CD8-positive, alpha-beta T cell (primary cell): ENCODE measurements at places on chromosomes 13 and 19. TPM values are rescaled to one million over a fixed set of nuclear protein-coding genes. Genes with fewer than 3 reads are reported as not detected.
A peak's percentile ranks its signal among the peaks of the same experiment; 100 is the strongest.

DNA sequence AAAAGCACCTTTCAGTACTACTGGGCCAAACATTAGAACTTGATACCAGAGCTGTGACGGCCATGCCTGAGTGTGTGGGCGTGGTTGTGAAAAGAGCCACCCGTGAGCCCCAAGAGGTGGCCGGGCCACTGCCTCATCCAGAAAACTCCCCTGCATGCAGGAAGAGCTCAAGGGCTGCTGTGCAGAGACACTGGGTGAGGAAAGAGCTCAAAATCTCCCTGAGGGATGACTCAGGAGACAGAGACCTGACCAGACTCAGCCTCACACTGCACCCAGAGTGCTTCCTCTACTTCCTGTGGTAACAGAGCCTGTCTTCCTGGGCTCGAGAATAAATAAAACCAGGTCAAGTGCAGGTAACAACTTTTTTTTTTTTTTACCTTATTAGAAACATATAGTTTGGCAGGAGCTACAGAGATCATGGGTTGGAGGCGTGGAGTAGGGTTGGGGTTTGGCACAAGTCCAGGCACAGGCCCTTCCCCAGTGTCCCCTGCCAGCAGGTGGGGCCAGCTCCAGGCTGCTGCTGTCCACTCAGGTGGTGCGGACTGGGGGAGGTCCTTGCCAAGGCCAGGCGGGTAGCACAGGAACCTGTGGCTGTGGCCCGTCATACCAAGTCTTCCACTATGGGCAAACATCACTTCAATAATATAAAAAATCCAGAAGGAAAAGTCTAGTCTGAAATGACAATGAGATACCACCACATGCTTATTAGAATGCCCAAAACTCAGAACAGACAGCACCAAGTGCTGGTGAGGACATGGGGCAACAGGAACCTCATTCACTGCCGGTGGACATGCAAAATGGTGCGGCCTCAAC, 25.5 kb downstream of the ELL start:
- DNase-seq = peak; percentile 38

DNA sequence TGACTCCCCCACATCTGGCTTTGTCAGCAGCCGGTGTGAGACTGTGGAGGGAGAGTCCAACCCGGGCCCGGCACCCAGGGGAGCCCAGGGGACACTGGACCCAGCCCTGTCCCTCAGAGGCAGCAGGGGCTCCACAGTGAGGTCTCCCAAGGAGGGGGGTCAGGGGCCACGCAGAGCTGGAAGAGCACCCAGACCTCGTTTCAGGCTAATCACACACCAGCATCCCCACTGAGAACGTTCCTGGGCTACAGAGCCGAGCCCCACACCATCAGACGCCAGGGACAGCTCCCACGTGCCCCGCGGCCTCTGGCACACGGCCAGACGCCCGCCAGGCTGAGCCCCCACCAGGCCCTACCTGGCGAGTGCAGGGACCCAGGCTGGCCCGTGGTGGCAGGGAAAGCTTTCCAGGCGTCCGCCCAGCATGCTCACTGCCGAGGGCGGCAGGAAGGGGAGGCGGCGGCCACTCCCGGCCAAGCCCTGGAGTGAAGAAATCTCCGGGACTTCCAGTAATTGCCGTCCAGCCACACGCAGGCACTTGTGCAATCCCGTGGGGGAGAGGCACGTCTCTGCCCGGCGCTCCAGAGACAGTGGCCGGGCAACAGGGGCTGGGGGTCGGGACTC, 19.2 kb downstream of the SBNO2 start:
- no peak for DNase-seq

- DNase-seq = peak; percentile 27
These were observed 14.7 kb upstream of the DHDH start for GRCh38 chr19:48918801-48919247.

GRCh38 chr13:42277618-42278276, 5.8 kb downstream of the AKAP11 start:
- no peak for DNase-seq

DNA sequence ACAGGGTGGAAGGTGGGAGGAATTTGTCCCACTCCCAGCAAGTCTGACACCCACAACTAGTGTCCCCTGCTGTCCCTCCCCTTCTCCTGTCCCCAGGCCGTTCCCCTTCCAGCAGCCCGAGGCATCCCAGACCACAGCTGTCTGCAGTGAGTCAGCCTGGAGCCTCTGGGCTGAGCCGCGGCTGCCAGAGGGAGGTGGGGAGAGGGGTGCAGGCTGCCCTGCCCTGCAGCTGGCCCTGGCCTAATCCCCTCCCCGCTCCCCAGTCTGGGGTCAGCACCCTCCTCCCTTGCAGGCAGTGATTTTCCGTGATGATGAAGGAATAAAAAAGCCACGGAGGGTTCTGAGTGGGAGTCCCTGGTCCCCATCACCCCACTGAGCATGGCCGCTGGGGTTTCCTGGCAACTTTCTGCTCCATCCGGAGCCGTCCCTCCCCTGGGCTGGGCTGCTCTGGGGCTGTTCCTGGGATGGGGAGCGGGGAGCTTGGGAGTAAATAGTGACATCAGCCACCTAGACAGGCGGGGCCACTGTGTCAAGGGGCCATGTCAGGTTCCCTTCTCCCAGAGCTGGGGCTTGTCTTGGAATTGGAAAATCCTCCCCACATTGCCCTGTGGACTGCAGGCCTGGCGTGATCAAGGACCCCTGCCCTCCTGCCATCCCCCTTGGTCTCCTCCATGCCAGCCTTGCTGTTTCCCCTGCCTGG, 16.8 kb downstream of the SPC24 start:
- no peak for DNase-seq

- DNase-seq = no peak
These were observed 7.0 kb upstream of the POMP start for GRCh38 chr13:28651810-28652401.

- no peak for DNase-seq
These were observed 3.3 kb upstream of the PEX11G start for GRCh38 chr19:7492142-7492541.

DNA sequence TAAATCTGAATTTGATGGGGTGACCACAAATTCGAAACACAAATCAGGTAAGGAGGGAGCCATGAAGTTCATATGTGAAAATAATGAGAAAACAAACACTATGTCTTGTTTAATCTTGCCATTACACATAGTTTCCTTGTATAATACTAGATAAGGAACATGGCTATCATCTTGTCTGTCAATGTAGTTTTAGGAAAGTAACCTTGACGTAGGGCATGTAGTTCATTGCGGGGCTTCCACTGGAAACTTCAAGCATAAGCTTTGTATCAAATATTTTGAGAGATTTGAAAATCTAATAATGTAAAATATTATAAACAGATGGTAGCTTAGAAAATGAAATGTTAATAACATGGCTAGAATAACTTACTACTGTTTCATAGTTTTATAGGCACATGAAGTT, 8.8 kb downstream of the BIVM start:
- DNase-seq = no peak

DNA sequence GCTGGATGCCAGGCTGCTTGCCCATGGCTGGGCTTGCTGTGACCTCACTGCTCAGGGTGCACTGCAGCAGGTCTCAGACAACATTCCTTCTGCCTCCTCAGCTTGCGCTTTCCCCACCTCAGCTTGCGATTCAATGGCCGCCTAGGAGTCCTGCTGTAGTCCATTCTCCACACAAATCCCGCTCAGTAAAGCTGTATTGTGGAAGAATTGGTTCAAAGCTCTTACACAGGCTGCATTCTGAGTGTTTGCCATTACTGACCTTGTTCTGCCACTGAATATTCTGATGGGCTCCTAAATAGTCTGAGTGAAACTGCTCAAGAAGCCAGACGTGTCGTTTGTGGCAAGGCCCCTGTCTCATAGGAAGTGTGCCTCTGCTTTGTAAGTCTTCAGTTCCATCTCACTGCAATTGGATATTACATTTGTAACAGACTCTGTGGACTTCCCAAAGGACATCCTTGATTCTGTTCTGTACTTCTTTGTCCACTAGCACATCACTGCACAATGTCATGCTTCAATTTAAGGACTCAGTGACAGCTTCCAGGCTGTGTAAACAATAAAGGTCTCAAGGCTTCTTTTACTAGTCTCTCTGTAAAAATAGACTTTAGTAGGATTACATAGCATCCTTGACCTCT, 49.8 kb downstream of the KATNAL1 start:
- no peak for DNase-seq

GRCh38 chr19:48455171-48455907, at the start of gene KCNJ14:
Gene KCNJ14 (plus strand): TSS chr19:48455574. CDS start chr19:48461725, 6,151 bp downstream.
- no peak for DNase-seq

DNA sequence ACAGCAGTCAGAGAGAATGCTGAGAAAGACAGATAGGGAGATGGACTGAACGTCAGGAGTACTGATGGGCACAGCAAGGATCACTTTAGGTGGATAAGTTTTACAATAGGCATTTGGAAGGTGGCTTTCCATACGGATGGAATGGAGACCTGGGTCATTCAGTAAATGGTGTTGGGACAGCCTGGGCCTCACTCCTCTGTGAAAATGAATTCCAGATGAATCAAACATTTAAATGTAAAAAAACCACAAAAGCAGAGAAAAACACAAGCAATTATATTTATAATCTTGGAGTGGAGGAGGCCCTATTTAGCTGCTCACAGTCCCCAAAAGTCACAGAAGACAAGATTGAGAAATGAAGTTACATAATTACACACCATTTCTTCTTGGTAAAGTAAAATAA, 4.7 kb downstream of the IL17D start:
- no peak for DNase-seq

GRCh38 chr19:41324231-41324702, 14.3 kb downstream of the CCDC97 start:
- peak; percentile 38 for DNase-seq

GRCh38 chr13:57409121-57409520, 222.4 kb upstream of the PCDH17 start:
- DNase-seq = no peak

GRCh38 chr13:89053418-89053817, 1382.2 kb downstream of the SLITRK5 start:
- DNase-seq = no peak

DNA sequence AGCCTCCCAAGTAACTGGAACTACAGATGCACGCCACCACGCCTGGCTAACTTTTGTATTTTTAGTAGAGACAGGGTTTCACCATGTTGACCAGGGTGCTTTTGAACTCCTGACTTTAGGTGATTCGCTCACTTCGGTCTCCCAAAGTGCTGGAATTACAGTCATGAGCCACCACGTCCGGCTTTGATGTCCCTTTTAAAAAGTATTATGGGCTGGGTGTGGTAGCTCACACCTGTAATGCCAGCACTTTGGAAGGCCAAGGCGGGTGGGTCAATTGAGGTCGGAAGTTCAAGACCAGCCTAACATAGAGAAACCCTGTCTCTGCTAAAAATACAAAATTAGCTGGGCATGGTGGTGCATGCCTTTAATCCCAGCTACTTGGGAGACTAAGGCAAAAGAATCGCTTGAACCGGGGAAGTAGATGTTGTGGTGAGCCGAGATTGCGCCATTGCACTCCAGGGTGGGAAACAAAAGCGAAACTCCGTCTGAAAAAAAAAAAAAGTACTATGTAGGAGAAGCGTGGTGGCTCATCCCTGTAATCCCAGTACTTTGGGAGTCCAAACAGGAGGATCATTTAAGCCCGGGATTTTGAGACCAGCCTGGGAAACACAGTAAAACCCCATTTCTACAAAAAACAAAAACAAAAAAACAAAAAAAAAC, 22.8 kb upstream of the ERVV-1 start:
- no peak for DNase-seq

DNA sequence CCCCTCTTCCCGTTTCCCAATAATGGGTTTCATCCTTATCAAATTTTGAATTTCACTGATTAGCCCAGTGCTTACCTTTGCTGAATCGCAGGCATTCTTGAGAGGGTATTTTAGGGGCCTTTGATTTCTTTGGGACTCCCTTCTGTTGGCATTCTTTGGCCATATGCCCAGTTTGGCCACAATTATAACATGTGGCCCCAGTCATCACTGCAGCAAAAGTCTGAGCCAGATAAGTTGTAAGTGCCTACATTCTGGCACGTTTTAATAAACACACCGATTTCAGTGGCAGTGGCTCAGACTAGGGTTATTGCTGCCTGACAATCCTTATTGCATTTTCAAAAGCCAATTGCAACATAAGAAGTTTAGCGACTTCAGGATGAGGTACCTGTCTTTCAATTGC, 41.4 kb downstream of the ZNF726 start:
- no peak for DNase-seq

- no peak for DNase-seq
These were observed 100.3 kb downstream of the ITGBL1 start for GRCh38 chr13:101552786-101553185.

GRCh38 chr19:43705729-43706128, 10.1 kb upstream of the IRGC start:
- DNase-seq = no peak

NKG7 gene
- total RNA-seq = 159 TPM

F2RL3 gene
- total RNA-seq = not detected

ZNF888 gene
- total RNA-seq = 4.9 TPM

UPK1A gene
- not detected for total RNA-seq

C5AR1 gene
- 2.9 TPM for total RNA-seq

TTYH1 gene
- not detected for total RNA-seq
